MM.1S (cell line): ENCODE measurements at places on chromosomes 7 and 10.

DNA sequence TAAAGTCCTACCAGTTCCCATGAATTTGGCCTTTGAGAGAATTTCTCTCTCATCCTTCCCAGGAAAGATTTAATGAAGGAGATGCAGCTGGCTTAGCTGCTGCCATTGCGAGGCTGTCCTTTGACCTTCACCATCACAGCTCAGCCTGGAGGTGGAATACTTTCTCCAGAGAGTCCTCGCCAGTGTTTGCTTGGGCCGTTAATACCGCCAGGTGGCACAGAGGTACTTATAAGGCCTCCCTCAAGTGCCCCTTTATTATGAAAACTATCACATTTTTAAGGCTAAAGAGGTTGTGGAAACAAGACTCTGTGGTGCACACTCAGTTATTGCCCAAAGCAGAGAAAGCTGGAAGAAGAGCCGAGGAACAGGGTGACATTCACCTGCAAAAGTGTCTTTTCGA lies 330.6 kb downstream of the CCSER2 start:
- no peak for DNase-seq

DNA sequence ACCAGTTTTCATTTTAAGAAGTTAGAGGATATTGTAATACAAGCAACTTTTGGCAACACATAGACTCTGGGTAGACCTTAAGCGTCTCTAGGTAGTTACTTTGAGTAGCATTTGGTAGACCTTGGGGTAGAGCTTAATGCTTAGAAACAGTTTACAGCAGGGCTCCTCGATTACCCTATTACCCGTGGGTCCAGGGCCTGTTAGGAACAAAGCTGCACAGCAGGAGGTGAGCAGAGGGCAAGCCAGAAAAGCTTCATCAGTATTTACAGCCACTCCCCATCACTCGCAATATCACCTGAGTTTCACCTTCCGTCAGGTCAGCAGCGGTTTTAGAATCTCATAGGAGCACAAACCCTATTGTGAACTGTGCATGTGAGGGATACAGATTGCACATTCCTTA lies 173.5 kb downstream of the TSPAN12 start:
- DNase-seq = no peak

DNA sequence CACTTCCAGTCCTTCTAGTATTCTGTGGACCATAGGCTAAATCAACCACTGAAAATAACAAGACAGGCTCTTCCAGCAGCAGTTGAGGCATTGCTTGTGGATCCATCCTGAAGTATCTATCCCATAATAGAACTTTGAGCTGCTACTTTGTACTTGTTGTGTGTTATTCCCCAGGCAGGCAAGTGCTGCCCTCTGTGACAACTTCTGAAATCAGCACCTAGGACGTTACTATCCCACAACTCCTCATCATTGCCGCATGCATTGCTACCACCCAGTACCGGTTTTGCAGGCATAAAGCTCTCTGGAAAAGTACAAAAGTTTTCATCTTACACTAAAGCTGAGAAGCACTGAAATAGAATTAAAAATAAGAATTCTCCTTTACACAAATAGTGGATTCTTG lies 145.3 kb downstream of the HTR7 start:
- DNase-seq = no peak

- no peak for DNase-seq
Measured at GRCh38 chr10:101875068-101875688, 31.6 kb upstream of the KCNIP2 start.

DNA sequence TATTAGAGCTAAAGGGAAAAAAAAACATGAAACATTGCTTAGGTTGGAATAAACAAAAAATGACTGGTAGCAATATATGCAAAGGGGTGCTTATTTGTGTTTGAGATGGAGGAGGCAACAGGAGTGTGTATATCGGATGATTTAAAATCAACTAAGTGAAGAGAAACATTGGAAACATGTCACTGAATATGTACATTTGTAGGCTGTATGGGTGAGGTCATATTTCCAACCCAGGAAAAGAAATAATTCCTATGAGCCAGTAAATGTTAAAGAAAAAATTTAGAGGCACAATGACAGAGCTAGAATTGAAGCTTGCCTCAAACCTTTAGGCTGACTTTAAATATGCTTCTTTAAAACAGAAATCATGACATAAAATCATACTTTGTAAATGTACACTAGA lies 709.0 kb upstream of the SEMA3D start:
- no peak for DNase-seq

DNA sequence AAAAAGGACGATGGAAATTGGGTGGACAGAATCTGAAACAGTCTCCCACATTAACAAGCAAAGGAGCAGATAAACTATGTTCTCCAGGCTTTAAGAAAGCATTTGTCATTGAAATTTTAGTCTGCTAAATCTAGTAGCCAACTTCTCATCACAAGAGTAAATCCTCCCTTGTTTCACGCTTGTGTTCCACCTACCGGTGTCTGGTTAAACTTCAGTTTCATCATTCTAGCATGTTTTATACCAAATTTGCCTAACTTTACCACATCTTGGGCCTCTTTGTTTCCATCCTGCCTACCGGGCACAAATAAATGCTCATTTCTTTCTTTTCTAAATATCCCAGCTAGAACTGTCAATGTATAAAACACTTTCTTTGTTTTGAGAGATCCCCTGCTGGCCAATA lies 5.8 kb downstream of the LIPA start:
- no peak for DNase-seq

GRCh38 chr10:52597189-52597863 lies 175.3 kb downstream of the MBL2 start:
- DNase-seq = no peak

- DNase-seq = no peak
Measured at GRCh38 chr7:92769844-92770243, 66.5 kb downstream of the CDK6 start.

- no peak for DNase-seq
Measured at GRCh38 chr10:92719991-92720830, 30.5 kb downstream of the HHEX start.

- no peak for DNase-seq
Measured at GRCh38 chr7:42431873-42432272, 194.9 kb upstream of the GLI3 start.

DNA sequence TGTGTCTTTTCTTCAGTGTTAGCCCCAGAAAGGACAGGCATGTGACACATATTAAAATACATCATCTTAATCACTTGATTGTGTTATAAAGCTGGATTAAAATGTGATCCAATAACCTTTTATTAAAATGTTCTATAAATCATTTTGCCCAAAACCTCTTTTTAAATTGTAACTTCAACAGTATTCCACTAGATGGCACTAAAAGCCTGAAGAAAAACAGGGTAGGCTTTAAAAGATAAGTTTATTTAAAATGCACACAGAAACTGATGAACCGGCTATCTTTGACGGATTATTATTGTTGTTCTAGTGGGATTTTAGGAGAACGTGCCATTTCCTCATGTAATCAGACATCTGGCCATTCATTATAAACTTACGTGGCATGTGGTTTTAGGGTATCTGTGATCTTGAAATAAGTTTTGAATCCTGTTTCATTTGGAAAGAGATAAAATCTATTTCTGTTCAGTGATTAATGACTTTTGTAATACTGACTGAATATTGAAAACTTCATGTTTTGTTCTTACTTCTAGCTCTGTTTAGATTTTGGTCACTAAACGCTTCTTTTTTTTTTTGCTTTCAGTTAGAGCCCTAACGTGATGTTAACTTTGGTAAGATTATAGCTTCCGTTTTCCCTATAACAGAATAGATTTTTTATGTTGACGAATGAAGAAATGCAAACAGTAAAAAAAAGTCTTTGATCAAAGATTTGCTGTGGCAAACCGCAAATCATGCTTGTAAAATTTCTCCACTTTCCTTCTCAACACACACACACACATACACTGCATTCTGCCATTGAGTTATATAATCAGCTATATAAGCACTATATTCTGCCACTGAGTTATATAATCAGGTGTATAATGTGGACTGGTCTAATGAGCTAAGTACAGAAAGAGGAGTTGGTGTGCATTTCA lies 13.6 kb downstream of the VPS50 start:
- DNase-seq = peak; percentile 36

GRCh38 chr7:144821067-144821466 lies 14.8 kb downstream of the TPK1 start:
- peak; percentile 24 for DNase-seq

DNA sequence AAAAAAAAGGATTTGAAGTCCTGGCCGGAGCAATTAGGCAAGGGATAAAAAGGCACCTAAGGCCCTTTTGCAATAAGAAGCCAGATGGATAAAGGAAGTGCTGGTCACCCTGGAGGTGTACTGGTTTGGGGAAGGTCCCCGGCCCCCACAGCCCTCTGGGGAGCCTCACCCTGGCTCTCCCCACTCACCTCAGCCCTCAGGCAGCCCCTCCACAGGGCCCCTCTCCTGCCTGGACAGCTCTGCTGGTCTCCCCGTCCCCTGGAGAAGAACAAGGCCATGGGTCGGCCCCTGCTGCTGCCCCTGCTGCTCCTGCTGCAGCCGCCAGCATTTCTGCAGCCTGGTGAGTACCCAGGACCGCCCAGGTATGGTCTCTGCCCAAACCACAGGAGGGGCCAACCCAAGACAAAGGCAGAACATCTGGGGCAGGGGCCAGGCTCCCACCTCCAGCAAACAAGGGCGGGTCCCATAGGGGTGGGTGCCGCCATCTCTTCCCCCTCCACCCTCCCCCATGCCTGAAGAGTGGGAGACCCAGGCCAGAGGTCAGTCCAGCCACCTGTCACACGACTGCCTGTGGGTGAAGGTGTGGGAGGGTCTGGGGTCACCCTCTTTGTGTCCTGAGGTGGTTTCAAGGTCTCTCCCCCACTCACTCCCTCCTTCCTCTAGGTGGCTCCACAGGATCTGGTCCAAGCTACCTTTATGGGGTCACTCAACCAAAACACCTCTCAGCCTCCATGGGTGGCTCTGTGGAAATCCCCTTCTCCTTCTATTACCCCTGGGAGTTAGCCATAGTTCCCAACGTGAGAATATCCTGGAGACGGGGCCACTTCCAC lies at the start of gene PILRB:
PILRB (plus strand) TSS at position 91 of the 830 bp plus-strand sequence; CDS start at position 277, 186 bp downstream.
- DNase-seq = no peak

DNA sequence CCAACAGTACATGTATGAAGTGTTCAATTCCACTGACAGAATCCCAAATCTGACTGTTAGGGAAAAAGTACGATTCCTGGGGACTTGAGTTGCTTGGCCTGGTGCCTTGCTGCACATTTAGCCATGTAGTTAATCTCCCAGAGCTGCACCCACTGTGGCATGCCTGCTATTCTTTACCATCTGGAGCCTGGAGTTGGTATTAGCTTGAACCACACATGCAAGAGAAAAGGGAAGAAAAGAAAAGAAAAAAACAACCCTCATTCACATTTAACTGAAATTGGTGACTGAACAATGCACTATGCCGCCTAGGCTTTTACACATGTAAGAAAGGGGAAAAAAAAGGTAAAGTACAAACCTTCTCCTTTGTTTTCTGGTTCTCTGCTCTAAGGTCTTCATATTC lies 26.1 kb downstream of the SHTN1 start:
- no peak for DNase-seq

DNA sequence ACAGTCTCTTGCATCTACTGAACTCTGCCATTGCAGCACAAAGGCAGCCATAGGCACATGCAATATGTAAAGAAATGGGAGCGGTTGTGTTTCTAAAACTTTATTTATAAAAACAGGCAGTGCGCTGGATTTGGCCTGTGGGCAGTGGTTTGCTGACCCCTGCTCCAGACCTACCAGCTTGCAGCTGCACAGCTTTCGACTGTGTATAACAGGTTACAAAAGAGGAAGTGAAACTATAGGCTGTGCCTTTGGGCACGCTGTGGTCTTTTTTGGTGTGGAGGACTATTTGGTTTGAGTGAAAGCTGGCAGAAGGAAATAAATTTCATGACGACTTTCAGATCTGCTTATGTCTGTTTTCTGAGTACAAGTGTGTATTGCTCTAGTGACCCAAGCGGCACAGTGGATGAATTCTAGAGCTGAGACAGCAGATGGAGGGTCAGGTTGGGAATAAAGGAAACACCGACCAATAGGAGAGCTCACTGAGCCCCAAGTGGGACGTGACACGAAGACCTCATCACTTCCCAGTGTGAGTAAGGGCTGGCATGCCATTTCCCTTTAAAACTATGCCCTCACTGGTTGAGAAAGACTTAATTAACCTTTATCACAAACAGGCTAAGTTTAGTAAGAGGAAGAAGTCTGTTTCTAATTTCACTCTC lies 152.7 kb downstream of the ANK3 start:
- peak; percentile 97 for DNase-seq

DNA sequence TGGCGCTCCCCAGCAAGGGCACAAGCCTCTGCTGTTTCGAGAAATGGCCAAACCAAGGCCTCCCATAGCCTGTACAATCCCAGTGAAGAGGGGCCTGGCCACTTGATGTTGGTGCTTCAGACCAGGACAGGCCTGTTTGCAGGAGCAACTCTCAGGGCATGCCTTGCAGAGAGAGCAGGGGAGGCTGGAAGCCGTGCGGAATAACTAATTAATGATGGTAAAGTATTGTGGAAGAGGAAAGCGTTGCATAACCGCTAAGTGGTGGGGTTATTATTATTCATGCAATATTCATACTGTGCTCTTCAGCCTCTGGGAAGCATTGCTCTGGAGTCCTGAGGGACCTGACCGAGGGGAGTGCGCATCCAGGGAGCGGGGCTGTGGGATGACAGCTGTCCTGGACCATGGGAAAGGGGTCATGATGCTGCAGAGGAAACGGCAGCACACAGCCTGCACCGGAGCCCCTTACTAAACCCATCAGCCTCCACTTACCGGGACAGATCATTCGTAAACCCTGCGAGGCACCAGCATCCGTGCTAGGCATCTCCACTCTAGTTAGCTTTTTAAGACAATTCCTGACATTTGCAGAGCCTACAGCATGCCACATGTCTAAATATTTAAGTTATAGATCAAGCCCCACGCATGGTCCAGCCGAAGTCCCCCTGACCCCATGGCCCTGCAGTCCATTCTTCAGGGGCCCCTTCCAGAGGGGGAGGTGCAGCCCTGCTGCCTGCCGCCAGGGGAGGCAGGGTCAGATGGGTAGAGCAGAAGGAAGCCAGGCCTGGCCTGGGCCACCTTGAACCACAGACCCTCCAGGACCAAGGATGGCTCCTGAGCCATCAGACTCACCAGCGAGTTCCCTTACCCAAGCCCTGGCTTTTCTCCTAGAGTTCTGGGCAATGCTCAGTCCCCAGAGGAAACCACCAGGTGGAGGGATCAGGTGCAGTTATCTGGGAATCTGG lies 11.6 kb downstream of the TMEM273 start:
- no peak for DNase-seq

GRCh38 chr7:108824840-108825580 lies 255.3 kb downstream of the DNAJB9 start:
- no peak for DNase-seq

- no peak for DNase-seq
Measured at GRCh38 chr7:15686295-15686956, at the start of gene MEOX2. Gene MEOX2, minus strand, starts transcription at chr7:15686683. Its CDS starts 281 bp downstream, at chr7:15686402.

GRCh38 chr10:63525021-63525420 lies 3.8 kb downstream of the REEP3 start:
- no peak for DNase-seq

GRCh38 chr10:35433851-35434426 lies 97.6 kb downstream of the CCNY start:
- DNase-seq = peak; percentile 72
